ENCODE measurements at places on chromosomes 3 and 15.

DNA sequence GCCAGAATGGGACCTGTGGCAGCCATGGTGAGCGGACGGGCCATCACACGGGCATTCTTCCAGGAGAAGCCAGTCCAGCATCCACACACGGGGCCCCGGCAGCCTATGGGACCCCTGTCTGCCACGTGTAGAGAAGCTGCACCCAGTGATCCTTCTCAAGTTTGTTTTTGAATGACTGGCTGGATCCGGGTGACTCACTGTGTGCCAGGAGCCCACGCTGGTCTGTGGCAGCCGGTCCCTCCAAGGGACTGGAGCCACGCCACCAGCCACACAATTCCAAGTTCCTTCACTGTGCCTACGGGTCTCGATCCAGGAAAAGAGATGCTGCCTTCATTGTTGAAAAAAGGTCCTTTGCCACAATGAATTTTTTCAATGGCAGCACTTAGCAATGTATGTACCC is 58.1 kb downstream of the ATP10A start:
- DNase-seq: no peak

- DNase-seq: no peak
These were observed 737.7 kb upstream of the ALCAM start for GRCh38 chr3:104629038-104629437.

GRCh38 chr3:17243621-17244020 is 358.9 kb downstream of the PLCL2 start:
- no peak for DNase-seq

DNA sequence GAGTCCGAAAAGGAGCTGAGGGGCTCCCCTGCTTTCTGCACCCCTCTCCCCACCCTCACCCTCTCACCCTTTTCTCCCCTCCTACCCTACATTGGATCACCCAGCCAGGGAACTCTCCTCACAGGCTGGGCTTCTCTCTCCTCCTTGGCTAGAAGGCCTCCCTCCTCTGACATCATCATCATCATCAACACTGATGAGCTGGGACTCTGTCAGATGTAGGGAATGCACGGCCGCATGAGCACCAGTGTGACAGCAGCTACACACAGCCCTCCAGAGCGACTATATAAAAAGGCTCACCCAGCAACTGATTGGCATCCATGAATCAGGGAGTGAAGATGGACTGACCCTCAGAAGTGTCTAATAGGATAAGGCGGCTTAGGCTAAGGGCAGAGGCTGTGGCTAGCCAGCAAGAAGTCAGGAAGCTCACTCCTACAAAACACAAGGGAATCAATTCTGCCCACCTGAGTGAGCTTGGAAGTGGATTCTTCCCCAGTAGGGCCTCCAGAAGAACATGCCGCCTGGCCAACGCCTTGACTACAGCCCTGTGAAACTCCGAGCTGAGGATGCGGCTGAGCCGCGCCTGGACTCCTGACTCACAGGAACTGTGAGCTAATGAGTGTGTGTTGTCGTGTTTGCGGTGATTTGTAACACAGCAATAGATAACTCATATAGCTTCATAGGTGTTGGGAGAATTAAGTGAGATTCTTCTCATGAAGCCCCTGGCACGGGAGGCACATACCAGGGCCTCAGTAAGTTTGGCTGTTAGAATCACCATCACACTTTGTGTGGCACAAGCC is 147.6 kb downstream of the FAM43A start:
- no peak for DNase-seq

DNA sequence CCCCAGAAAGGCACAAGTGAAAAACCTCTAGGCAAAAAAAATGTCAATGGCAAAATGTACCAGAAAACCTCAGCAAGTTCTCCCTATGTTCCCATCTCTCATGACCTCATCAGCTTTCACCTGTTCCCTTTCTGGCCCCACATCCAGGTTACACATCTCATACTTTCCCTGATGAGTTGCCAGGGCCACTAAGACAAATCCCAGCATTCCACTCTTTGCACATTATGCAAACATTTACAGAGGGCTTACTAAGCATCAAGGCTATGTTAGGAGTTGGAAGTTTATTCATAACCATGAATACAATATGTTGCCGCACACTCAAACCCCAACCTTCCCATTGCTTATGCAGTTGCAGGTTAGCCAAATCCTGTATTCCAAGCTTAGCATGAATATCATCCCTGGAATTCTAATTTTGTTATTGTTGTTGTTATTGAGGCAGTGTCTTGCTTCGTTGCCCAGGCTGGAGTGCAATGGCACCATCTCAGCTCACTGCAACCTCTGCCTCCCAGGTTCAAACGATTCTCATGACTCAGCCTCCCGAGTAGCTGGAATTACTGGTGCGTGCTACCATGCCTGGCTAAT is 129.3 kb upstream of the UBE2E2 start:
- DNase-seq: no peak
